ENCODE measurements at places on chromosomes 7 and 10.

GRCh38 chr10:4068629-4069028, 283.6 kb upstream of the KLF6 start:
- DNase-seq, result no peak

GRCh38 chr7:97771576-97771975, 39.7 kb downstream of the TAC1 start:
- DNase-seq, result no peak

DNA sequence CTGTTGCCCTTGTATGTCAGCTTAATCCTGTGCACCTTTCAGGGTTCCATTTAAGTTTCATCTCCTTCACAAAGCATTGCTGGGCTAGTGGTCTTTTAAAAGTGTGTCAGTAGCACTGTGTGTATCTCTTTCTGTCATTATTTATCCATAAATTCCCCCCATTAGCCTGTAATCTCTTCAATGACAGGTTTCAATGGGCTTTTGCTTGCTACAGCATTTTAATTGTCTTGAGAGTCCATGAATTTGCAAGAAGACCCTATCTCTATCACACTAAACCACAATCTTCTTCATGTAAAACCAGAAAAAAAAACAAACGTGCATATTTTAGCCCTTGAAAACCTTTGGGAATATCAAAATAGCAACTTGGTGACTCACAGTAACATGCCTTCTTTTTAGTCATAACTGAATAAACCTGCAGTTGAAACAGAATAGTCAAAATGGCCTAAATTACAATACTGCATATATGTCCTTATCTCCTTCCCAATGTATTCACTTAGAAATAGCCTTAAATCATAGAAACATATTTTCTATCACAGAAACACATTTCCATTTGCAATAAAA, 118.6 kb downstream of the PON1 start:
- peak; percentile 66 for DNase-seq

DNA sequence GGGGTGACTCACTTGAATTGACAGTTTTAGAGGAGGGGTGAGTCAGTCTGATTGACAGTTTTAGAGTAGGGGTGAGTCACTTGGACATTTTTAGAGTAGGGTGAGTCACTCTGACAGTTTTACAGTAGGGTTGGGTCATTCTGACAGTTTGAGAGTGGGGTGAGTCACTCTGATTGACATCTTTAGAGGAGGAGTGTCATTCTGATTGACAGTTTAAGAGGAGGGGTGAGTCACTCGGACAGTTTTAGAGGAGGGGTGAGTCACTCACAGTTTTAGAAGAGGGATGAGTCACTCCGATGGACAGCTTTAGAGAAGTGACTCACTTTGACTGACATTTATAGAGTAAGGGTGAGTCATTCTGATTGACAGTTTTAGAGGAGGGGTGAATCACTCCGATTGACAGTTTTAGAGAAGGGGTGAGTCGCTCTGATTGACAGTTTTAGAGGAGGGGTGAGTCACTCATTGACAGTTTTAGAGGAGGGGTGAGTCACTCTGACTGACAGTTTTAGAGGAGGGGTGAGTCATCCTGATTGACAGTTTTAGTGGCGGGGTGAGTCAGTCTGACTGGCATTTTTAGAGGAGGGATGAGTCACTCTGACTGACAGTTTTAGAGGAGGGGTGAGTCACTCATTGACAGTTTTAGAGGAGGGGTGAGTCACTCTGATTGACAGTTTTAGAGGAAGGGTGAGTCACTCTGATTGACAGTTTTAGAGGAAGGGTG, 595.9 kb downstream of the DNAJB6 start:
- DNase-seq, result peak; percentile 78

DNA sequence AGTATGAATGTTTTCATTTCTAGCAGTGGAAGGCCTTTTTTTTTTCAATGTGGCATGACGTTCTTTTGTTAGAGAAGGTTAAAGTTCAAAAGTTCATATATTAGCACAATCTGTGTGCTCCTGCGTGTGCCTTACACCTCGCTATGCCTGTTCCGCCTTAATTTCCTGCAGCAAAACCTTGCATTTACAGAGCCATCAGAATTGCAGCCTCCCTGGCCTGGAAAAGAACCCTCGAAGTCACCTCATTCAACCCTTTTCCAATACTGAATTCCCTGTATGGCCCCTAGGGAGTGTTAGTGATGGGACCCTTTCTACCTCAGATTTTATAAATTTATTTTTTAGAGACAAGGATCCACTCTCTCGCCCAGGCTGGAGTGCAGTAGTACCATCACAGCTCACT, 103.5 kb upstream of the ZNF438 start:
- no peak for DNase-seq

DNA sequence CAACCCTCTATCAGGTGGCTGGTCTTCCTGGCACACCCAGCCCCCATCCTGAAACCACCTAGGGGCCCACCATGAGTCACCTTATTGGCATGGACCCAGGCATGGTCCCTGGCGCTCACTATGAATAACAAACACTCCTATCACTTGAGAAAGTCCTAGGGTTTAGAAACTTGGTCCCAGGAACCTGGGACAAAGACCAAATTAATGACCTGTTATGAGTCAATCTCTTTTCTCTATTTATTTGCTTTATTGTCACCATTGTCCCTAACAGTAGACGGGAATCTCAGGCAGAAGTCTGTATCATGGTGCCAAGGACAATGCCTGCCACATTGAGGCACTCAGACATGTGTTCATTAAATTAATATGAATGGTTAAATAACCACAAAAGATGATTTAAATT, 599.6 kb upstream of the C7orf33 start:
- DNase-seq, result no peak

GRCh38 chr7:73983437-73984164, 44.4 kb upstream of the ELN start:
- DNase-seq, result no peak

DNA sequence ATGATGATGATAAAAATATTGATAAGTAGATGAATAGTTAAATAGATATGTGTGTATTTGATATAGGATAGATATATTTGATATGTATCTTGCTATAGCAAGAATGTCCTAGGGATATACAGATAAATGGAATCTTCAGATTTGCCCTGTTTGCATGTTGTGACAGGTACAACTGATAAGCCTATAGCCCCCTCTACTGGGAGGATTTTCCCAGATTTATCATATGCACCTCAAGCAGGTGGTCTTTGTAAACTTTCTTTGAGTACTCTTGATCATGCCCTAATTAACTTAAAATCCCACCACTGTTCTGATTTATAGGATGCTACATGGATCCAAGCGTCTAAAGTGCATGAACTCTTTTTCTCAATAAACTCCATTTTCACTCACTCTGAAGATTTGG, 1050.7 kb downstream of the SORCS3 start:
- peak; percentile 31 for DNase-seq

- no peak for DNase-seq
These were observed 155.3 kb downstream of the SFMBT2 start for GRCh38 chr10:7255517-7255916.

- no peak for DNase-seq
These were observed 1046.2 kb downstream of the XPNPEP1 start for GRCh38 chr10:108877095-108877561.

DNA sequence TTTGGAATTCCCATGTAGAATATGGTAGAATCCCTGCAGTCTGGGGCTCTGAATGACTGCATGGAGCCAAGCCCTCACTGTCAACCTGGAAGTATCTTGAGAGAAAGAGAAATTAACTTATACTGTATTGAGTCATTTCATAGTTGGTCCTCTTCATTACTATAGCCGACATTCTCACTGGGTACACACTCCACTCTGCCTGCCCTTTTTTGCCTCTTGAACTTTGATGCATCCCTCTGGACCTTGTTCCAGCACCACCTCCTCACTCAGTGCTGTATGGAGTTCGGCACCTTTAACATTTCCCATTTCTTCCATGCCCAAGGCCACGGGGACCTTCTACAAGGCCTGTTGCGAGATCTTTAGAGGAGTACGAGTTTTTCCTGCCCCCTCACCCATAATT, 4.6 kb upstream of the ARHGAP22 start:
- no peak for DNase-seq

Measured in RKO (cell line).